Stimulated activated CD4-positive, alpha-beta T cell treated with anti-CD3 and anti-CD28 coated beads, TNF-alpha, amount 100 ng/mL, for 48 hours (primary cell): ENCODE measurements at places on chromosomes 12 and 14.

- no peak for DNase-seq
Observed at GRCh38 chr14:55762595-55763232, 182.7 kb downstream of the KTN1 start.

DNA sequence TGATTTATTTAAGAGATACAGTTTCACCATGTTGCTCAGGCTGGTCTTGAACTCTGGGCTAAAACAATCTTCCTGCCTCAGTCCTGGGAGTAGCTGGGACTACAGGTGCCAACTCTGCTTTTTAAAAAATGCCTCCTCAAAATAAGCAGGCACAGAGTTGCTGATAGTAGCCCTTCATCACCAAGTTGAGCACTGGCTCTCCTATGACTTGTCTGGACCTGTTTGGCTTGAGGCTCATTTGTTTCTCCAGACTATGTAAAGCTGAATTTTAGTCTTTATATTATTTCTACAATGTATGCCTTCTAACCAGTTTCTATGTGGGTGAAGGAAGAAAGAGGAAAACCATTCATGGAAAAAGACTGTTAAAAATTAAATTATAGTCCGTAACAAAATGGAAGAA, 39.5 kb upstream of the RAD51AP1 start:
- no peak for DNase-seq

- no peak for DNase-seq
Observed at GRCh38 chr12:73589220-73589619, 948.4 kb upstream of the ATXN7L3B start.

DNA sequence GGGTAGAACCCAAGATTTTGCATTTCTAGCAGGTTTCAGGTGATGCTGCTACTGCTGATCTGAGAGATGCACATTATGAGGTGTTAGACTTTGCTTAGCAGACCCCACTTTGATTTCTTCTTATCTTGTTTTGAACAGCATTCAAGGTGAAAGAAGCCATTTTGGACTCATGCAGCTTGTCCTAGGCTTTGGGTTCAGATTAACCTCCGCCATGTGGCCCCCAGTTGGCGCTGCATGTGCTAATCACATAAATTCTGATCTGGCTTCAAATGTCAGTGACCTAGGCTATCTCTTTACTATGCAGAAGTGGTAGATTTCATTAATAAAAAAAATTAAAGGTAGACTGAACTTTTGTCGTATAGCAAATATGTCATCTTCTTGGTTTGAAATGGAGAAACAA, 89.8 kb upstream of the DYRK2 start:
- no peak for DNase-seq

DNA sequence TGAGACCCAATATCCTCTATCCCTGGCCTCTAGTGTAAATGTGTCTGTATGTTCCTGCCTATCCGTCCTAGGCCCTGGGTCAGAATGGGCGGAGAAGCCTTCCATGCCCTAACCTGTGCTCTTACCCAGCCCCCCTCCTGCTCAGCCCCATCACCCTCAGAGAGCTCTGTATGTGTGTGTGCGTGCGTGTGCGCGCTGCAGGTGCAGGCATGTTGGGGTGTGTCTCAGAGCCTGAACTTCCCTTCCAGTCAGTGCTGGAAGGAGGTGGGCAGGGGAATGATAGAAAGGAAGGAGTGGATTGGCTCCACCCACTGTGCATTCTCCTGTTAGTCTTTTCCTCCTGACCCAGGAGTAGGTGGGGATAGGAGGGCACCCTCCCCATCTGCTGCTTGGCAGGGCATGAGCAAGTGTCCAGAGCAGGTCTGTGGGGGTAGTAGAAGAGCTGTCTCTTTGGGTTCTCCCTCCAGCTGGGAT, 7.2 kb downstream of the NAB2 start:
- DNase-seq: no peak

DNA sequence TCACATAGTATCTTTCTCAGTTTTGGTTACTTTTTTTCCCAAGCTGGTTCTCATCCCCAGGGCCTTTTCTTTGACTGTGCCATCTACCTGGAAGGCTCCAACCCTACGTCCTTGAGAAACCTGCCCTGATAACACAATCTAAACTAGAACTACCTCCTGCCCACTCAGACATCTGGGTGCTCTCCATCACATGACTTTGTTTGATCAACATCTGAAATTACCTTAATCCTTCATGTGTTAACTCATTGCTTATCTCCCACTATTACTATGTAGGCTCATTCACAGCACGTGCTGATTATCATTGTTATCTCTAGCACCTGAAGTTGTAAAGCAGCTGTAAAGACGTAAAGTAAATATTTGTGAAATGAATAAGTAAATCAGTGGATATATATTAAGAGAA, 784.0 kb downstream of the TMTC2 start:
- no peak for DNase-seq

GRCh38 chr14:77206261-77206824, 24.7 kb downstream of the TMEM63C start:
- no peak for DNase-seq

DNA sequence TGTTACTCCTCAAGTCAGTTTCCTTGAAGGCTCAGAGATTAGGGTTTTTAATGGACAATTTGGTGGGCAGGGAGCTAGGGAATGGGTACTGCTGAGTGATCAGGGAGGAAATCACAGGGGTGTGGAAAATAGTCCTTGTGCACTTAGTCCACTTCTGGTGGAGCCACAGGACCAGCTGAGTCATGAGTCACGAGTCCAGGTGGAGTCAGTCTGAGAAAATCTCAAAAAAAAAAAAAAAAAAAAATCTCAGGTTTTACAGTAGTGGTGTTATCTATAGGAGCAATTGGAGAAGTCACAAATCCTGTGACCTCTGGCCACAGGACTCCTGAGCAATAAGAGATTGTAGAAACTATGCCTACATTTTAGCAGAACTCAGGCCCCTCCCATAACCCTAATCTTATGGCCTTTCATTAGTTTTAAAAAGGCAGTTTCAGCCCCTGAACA, 28.2 kb upstream of the AMN1 start:
- no peak for DNase-seq

DNA sequence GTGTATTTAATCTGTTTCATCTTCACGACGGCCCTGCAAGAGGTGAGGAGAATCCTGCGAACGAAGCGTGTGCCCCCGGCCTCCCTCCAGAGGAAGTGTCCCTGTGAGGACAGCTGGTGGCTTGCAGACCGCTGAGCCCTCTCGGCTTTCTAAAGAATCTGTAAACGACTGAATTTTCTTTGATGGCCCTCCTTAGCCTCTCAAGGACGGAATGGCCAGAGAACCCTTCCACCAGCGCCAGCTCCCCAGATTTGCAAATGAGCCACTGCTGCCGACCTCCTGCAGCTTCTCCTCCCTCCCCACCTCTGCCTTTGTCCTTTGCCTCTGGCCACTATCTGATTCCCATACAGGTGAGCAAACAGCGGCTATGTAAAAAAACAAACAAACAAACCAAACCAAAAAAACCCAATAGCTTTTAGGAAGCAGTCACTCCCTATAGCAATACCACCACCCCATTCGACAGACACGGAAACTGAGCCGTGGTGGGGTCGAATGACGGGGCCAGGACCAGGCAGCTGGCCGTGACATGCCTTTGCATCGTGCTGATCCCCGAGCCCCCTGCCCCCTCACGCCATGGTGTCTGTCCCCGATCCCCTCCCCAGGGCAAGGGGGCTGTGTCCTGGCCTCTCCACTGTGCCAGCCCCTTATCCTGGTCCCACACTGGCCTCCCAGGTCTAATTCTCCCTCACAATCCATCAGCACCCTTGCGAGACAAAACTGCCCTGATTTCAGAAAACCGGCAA, 23.6 kb downstream of the RFLNA start:
- no peak for DNase-seq

GRCh38 chr14:99729991-99730875, 46.1 kb downstream of the CYP46A1 start:
- DNase-seq: peak; percentile 74

GRCh38 chr12:49580572-49581535, 12.9 kb upstream of the MCRS1 start:
- no peak for DNase-seq

DNA sequence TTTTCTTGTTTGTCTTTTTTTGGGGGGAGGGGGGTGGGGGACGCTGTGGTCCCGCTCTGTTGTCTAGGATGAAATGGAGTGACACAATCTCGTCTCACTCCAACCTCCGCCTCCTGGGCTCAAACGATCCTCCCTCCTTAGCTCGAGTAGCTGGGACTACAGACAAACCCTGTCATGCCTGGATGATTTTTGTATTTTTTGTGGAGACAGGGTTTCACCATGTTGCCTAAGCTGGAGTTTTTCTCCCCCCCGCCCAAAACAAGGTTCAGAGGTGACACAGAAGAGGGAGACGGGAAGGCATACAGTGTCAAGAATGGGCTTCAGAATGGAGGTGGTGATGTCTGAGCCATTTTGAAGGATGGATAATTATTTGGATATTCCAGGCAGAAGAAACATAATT, 116.9 kb upstream of the ATF1 start:
- no peak for DNase-seq

GRCh38 chr12:53079226-53080117, at the start of gene SPRYD3:
SPRYD3 (minus strand) TSS chr12:53079390; CDS start chr12:53079333, 57 bp downstream.
- peak; percentile 96 for DNase-seq

GRCh38 chr14:69818758-69819191, 21.7 kb upstream of the SLC10A1 start:
- DNase-seq: peak; percentile 40

DNA sequence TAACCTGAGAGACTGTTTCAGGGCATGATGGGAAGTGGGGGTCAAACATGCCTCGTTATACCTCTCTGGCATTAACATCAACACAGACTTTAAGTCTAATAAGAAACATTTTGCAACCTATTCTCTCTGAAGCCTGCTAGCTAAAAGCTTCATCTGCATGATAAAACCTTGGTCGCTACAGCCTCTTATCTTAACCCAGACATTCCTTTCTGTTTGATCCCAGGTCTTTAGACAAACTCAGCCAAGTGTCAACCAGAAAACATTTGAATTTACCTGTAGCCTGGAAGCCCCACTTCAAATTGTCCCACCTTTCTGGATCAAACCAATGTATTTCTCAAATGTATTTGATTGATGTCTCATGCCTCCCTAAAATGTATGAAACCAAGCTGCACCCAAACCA, 9.1 kb downstream of the PPP2R3C start:
- no peak for DNase-seq

DNA sequence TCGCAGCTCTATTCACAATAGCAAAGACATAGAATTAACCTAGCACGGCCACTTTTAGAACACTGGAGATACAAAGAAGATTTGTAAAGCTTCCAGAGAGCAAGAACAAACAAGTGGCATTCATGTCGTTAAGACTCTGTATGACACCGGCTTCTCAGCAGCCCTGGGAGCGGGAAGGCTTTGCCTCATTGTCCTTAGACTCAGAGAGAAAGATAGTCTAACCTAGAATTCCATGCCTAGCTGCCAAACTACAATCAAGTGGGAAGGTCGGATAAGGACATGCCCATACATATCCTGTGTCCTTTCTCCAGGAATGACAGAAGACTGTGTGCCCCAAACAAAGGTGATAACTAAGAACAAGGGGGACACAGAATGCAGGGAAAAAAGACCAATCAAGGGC, 1038.3 kb downstream of the BCL11B start:
- DNase-seq: no peak

DNA sequence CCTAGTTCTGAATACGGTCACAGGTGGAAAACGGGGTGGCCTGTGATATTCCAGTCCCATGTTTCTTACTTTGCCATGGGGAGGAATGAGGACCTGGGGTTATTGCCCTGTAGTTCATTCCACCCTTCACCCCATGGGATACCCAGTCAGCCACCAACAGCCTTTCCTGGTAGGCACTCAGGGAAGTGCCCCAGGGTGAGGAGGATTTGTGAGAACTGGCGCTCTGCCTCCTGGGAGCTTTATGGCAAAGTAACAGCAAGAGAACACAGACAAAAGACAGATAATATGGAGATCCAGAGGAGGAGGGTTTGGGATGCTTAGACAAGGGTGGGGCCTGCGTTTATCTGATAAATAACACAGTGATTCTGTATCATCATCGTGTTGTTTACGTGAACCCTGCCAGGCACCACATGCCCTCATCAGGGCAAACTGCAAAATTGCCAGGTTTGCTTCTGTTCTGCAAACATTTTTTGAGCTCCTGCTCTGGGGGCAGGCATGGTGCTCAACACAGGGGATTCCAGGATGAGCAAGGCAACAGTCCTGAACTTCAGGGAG, 223.5 kb downstream of the SLC41A2 start:
- DNase-seq: no peak

GRCh38 chr12:47021298-47021697, 58.1 kb upstream of the PCED1B start:
- DNase-seq: peak; percentile 10

- DNase-seq: no peak
Observed at GRCh38 chr12:70948976-70949336, 28.4 kb upstream of the PTPRR start.

GRCh38 chr14:68523326-68523610, 269.6 kb downstream of the ZFP36L1 start:
- DNase-seq: no peak

- DNase-seq: no peak
Observed at GRCh38 chr12:32595251-32595650, 83.8 kb upstream of the DNM1L start.

DNA sequence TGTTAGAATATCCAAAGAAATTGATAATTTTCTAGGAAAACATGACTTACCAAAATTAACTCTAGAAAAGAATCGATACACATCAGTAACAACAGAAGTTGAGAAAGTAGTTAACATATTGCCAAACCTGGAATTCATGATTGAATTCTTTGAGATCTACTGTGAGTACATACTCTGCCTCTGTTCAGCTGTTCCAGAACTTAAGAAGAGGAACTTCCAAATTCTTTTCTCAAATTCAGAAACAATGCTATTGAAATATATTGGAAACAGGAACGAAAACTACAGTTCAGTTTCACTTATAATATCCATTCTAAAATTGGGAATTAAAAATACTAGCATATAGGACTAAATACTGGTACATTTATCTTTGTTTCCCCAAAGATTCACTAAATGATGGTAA, 57.9 kb downstream of the MARK3 start:
- no peak for DNase-seq

- DNase-seq: no peak
Observed at GRCh38 chr12:86698641-86698980, 442.4 kb upstream of the MGAT4C start.

GRCh38 chr12:1828856-1829255, 8.5 kb downstream of the LRTM2 start:
- DNase-seq: no peak

GRCh38 chr12:60257063-60257462, 661.2 kb downstream of the SLC16A7 start:
- DNase-seq: no peak

DNA sequence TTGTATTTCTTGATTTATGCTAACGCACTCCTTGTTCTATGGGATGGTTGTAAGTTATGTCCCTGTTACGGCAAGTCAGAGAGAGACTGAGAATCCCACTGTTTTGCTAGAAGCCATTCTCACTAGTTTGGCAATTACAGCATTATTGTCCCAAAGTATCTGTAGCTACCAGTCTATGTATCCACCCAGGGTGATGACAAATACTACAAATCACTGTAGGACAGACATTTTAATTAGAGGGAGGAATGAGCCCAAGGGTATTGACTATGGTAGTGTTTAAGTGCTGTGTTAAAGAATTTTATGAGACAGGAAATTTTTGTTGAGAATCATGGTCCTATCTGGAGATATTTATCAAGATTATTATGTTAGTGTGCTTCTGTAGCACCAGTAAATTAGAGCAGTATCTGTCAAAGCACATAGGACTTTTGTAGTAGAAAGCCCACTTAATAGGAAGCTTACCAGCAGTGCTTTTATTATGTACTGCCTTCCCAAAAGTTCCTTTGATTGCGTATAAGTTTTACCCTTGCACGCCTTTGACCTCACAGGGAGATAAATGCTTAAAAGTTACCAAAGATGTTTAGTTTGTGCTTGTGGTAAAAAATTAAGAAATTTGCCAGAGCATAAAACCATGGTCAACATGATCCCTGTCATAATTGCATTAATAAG, 10.7 kb downstream of the PRKCH start:
- no peak for DNase-seq

GRCh38 chr12:89539426-89540223, 13.8 kb upstream of the POC1B start:
- DNase-seq: no peak
